Right ventricle myocardium superior (tissue), 1 donor: ENCODE measurements at places on chromosomes 11 and 22. TPM values are rescaled to one million over a fixed set of nuclear protein-coding genes. Genes with fewer than 3 reads are reported as not detected.
A peak's percentile ranks its signal among the peaks of the same experiment; 100 is the strongest.

- DNase-seq = no peak
These were observed 10.2 kb downstream of the SERPIND1 start for GRCh38 chr22:20783844-20784723.

DNA sequence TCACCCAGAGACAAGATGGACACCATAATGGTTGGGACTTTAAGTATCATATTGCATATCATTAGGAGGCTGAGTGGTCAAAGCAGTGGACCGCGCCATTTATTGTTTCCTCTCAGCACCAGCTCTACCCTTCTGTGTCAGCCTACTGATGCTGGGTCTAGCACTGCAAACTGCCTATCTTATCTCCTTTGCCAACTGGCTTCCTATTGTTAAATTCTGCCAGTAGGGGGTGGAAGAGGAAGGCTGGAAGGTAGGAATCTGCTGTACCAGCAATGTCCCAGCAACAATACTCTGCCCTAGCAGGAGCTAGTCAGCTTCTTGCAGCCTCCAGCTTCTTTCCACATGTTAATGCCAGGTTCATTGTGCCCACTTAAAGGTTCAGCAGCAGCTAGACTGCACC is 367.1 kb upstream of the PDGFD start:
- DNase-seq = no peak

- no peak for DNase-seq
These were observed 45.4 kb downstream of the CASP12 start for GRCh38 chr11:104852811-104853210.

GRCh38 chr22:43843783-43844530 is 18.4 kb downstream of the SULT4A1 start:
- DNase-seq = no peak

The MS4A4E gene
- 1.1 TPM for total RNA-seq

DNA sequence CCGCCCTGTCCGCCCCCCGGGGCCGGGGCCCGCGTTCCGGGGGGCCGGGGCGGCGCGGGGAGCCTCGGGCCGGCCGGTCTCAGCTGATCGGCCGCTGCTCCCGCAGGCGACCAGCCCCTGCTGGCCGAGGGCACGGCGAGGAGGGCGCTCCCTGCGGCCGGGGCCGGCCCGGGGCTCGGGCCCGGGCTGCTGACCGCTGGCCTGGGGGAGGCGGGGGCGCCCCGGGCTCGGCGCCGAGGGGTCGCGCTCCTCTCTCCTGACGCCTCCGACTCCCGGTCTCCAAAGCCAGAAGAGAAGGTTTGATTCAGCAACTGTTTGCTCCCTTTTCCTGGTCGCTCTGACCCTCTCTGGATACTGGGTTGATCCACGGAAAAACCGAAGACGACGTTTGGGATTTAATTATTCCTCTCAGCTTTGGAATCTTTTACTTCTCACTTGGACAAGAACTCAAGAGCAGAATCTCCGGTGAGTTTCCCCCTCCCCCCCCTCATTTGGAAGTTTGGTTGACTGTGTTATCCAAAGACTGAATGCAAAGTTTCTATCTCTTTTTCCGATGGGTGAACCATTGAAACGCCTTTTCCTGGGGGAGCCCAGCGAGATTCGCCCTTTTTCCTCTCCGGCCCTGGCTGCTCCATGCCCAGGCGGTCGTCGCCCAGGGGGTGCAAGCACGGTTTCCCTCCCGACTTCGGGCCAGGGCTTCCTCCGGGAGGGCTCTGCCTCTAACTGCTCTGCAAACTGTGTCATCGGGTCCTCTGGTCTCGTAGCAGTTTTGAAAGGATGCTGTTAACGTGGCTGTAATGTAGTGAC is 725 bp downstream of the KDM2A start:
- DNase-seq = peak; percentile 49

DNA sequence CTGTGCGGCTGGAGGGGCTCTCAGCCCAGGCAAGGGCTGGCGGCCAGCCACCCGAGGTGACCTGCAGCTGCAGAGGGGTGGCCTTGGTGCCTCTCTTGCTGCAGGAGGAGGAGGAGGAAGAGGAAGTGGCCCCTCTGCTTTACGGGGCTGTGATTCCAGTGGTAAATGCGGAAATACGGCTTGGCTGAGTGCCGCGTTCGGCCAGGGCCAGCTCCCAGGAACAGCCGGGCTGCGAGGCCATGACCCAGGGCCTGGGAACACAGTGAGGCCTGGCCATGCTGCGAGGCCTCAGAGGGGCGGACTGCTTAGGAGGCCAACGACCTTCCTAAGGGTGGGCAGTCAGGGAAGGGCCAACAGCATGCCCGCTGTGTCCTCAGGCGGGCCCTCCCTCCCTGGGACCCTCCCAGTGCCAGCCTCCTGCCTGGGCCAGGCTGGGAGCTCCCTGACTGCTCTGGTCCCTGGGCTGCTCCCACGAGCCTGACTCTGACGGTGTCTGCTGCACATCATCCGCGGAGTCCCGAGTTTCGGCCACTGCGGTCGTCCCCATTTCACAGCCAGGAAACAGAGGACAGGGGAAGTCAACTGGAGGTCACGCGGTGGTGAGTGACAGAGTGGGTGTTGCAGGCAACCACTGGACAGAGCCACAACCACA is 20.8 kb upstream of the PPARA start:
- DNase-seq = peak; percentile 89

The OR8D1 gene
- total RNA-seq = not detected

GRCh38 chr11:8389029-8389996 is 125.6 kb upstream of the LMO1 start:
- no peak for DNase-seq

The CELSR1 gene
- 7.6 TPM for total RNA-seq

DNA sequence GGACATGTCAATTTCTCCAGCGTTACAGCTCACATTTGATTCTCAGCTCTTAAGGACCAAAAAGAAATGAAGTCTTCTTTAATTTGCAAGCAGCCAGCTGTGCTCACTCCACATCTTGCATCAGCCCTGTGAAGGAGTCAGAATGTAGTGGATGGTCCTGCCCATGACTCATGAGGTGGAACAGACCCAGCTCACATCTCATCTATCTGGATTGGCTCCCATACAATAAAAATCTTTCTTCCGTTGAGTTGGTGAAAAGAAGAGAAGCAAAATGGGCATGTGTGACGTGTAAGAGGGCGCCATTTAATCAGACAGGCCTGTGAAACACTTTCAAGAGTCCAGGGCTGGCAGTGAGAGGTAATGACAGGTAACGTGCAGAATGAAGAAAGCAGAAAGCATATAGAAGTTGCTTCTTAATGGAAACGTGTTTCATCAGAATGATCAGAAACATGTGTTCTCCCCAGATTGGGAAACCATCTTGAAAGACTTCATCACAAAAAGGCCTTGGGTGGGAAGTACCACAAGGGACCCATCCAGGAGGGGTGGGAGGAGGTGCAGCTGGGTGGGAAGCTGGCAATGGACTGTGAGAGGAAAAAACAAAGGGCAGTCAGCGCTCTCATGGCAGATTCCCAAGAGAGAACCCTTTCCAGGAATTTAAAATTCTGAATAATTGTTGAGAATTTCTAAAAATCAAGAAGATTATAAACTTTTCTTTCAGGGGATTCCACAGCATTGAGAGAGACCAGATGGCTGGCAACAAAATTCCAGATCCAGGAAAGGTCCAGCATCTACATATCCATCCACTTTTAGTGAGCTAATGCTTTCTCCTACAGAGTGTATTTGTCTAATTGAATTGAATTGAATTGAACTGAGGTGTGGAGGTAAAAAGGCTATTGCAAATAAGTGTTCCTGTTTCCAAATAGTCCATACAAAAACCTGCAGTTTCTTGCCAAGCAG is 57.0 kb downstream of the ETS1 start:
- peak; percentile 58 for DNase-seq

The KCNE3 gene
- total RNA-seq = 2.6 TPM

The IL18 gene
- total RNA-seq = 1.9 TPM

- no peak for DNase-seq
These were observed 428.8 kb downstream of the DYNC2H1 start for GRCh38 chr11:103537904-103538502.
